ENCODE measurements at places on chromosomes 6 and 20. TPM values are rescaled to one million over a fixed set of nuclear protein-coding genes. Genes with fewer than 3 reads are reported as not detected.

Gene FAM120B
- total RNA-seq = 21.4 TPM

Gene BTN3A1
- 0.51 TPM for total RNA-seq

Gene THEMIS
- not detected for total RNA-seq

Gene HLA-DRB5
- not detected for total RNA-seq

Gene TBX18
- total RNA-seq = 26.8 TPM
